ENCODE measurements at places on chromosomes 1 and 21. TPM values are rescaled to one million over a fixed set of nuclear protein-coding genes. Genes with fewer than 3 reads are reported as not detected.

GRCh38 chr1:238318294-238319110 lies 427.8 kb upstream of the ZP4 start:
- DNase-seq = no peak

DNA sequence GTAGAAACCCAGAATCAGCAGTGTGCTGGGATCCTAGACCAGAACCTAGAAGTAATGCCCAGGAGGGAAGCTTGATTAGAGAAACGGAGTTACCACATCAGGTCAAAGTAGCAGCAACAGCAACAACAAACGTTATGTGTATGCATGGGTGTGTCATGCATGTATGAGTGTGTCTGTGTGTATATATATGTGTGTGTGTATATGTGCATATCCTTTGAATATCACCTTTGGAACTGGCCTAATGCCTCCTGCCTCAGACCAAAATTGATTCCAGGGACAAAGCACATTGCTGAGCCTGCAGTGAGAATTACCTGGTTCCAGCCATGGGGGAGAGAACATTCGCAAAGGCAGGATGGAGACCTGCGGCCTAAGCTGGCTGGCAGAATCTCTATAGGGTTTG lies 55.9 kb downstream of the MAP10 start:
- DNase-seq = no peak

DNA sequence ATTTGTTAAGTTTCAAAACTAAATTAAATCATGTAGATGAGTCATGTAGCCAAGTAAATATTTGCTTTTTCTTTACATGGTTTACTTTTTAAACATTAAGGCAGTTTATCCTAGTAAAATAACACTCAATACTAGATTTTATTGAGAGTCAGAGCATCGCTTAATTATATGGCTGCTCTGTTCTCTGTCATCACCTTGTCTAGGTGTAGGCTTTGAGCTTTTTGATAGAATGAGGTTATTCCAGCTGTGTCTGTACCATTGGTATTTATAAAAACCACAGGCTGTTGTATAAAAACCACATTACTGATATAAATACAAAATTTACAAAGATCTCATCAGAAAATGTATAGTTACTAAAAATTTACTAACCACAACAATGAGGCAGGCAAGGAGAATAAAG lies 42.5 kb upstream of the GPR52 start:
- no peak for DNase-seq

- no peak for DNase-seq
Observed at GRCh38 chr1:114208106-114208505, 54.4 kb upstream of the SYT6 start.

DNA sequence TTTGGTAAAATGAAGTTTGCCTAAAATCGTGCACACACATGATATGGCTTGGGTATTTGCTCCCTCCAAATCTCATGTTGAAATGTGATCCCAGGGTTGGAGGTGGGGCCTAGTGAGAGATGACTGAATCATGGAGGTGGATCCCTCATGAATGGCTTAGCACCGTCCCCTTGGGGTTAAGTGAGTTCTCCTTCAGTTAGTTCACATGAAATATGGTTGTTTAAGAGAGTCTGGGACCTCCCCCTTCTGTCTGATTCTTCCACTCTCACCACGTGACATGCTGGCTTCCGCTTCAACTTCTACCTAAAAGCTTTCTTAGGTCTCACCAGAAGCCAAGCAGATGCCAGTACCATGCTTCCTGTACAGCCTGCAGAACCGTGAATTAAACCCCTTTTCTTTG lies 58.4 kb downstream of the SIPA1L2 start:
- DNase-seq = no peak

DNA sequence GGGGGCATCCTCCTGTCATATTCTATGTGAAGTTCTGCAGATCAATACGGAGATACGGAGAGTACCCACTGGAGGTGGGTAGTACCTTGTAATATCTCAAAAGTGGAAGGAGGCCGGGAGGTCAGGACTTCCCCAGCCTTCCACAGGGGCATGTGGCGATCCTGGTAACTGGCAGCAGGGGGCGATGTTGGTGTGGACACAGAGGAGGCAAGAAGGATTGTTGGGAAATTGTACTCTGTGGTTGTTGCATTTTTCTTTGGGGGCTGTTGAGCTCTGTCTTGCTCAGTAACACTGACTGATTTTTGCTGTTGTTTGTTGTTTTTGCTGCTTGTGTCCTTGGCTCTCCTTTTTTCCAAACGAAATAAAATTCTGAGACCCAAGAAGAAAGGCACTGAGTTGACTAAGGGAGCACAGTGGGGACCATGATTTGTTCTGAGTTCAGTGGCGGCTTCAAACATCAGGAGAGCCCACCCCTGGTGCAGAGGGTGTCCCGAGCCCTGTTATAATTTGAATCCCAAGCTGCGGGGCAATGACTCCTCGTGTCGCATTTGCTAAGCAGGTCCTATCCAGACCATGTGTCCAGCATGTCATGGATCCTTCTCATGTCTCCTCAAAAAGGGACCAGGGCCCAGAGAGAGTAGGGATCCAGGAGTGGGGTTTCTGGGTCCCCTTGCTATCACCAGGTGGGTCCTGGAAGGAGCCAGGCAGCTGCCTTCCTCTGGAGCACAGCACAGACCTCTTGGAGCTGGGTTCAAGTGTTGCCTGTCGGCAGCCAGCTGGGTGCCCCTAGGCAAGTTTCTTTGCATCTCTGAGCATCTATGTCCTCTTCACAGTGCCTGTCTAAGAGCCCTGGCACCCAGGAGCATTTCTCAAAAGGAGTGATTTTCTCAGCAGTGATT lies 22.8 kb downstream of the LHX4 start:
- DNase-seq = peak; percentile 19

- DNase-seq = peak; percentile 37
Observed at GRCh38 chr21:28604946-28605537, 387.6 kb downstream of the LTN1 start.

The ADGRB2 gene
- total RNA-seq = 6.0 TPM

The TRNP1 gene
- 2.3 TPM for total RNA-seq

The COQ8A gene
- total RNA-seq = 16.8 TPM

The ATAD3B gene
- total RNA-seq = 14.9 TPM

The KMO gene
- total RNA-seq = 0.94 TPM

All from thymus (tissue), 14 donors.